ENCODE measurements at places on chromosomes 5 and 9.
A peak's percentile ranks its signal among the peaks of the same experiment; 100 is the strongest.

- DNase-seq = no peak
Measured at GRCh38 chr5:84729326-84729725, 344.6 kb upstream of the EDIL3 start.

GRCh38 chr9:5897851-5898250 lies 7.2 kb downstream of the MLANA start:
- DNase-seq = no peak

DNA sequence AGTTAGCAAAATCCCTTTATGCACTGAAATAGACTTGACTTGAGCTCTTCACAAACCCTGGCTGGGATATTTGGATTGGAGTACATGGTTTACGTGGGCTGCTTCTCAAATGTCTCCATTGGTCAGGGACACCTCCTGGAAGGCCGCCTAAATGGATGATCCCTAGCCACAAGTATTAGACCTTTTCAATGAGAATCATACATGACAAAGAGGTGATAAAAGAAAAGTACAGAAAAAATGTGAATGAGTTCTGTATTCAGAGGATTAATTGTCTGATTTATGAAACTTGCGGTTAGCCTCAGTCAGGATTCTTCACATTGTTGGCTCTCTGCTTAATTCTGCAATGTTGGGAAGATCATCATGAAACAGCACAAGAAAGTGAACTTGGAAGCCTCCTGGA lies 752.8 kb upstream of the ADAMTS16 start:
- no peak for DNase-seq

DNA sequence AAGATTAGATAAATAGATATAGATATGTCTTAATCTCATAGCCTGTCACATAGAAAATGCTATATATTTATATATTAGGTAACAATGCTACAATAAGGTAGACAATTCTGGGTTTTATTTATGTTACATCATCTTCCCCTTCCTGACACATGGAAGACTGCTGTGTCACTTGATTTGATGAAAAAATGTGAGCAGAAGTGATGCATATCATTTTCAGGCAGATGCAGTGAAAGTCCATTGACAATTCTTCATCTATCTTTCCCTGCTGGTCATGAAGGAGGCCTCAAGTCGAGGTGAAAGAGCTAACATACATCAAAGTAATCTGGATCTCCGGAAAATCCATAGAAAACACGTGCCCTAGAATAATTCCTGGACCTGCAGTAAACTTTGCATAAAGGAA lies 57.8 kb upstream of the CHD1 start:
- DNase-seq = no peak

GRCh38 chr5:179110528-179110927 lies 50.4 kb downstream of the ZNF354C start:
- no peak for DNase-seq

GRCh38 chr5:127934791-127935256 lies 148.7 kb upstream of the SLC12A2 start:
- peak; percentile 44 for DNase-seq

GRCh38 chr9:85246541-85246940 lies 495.2 kb downstream of the AGTPBP1 start:
- no peak for DNase-seq

- DNase-seq = no peak
Measured at GRCh38 chr5:173839117-173839713, 48.9 kb upstream of the CPEB4 start.

- DNase-seq = no peak
Measured at GRCh38 chr9:124345751-124346281, 69.4 kb downstream of the PSMB7 start.

DNA sequence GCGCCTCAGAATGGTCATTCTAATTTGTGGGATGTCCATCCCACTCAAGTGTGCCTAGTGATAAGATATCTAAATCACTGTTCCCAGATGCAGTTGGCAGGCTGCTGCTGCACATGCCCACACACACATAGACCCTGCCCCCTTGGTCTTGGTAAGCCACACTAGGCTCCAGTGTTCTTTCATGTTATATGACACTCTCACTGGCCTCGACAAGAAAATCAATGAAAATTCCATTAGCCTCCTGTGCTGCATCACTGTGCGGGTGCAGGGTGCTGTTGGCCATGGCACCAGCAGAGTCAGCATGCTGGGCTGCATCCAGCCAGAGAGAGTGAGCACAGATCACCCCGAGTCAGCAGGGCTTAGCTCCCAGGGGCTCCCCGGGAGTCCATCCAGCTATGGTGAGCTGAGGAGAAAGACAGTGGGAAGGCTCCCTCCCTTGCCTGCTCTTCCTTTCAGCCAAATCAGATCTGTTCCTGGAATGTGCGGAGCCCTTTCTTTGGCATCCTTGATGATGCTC lies 59.9 kb downstream of the ABLIM3 start:
- no peak for DNase-seq

DNA sequence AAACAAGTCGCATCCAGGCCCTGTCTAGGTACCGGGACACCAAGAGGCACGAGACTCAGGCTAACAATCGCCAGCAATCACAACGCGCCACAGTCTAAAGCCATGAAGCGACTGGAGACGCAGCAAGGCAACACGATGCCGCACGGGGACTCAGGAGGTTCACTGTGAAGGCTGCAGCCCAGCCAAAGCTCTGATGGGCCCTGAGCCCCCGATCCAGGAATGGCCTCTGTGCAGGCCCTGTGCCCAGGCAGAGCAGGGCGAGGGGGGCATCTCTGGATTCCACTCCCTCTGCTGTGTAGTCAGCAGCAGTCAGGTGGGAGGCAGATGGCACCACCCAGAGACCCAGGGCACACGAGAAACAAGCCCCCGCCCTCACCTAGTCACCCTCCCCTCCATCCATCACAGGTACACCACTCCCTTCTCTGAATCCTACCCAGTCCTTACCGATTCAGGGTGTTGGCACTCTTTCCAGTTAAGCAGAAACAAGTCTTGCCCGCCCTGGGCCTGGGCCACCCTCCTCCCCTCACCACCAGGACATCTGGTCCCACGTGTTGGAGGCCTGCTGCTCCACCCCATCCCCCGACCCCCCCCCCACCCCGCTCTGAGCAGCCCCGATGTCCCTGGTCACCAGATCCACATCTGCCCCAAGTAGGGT lies 1.1 kb downstream of the RALGDS start:
- peak; percentile 43 for DNase-seq

DNA sequence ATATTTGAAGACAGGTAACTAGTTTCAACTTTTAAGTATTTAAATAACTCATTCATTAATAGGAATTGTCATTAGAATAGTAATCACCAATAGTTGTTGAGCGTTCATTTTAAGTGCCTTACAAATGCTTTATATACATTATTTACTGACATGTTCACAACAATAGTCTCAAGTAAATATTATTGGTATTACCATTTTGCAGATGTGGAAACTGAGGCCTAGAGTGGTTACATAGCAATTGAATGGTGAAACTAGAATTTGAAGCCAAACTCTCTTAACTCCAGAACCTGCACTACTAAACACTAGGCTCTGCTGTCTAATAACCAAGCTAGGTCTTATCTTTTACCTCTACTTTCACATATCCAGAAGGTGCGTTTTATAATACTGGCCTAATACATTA lies 4.8 kb upstream of the HSPA9 start:
- DNase-seq = no peak

GRCh38 chr5:177995691-177996595 lies at the start of gene PROP1:
Gene PROP1 (minus strand): TSS chr5:177996242. CDS start chr5:177995933, 309 bp downstream.
- DNase-seq = no peak

DNA sequence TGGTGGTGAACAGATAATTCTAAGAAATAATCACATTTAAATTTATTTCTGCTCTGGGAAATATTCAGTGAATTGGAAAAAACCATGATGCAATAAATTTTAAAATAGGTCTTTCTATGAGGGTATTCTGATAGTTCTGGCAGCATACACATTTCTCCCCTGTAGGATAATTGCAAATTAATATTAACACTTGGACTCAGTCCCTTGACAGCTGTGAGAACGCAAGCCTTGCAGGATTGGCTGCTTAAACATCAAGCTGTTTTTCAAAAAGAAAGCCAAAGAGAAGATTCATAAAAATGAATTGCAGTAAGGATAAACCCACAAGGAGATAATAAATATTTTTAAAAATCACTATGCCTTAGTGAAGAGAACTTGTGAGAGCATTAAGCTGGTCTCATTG lies 180.0 kb downstream of the MTRR start:
- no peak for DNase-seq

- no peak for DNase-seq
Measured at GRCh38 chr9:70119786-70120185, 76.1 kb downstream of the MAMDC2 start.

DNA sequence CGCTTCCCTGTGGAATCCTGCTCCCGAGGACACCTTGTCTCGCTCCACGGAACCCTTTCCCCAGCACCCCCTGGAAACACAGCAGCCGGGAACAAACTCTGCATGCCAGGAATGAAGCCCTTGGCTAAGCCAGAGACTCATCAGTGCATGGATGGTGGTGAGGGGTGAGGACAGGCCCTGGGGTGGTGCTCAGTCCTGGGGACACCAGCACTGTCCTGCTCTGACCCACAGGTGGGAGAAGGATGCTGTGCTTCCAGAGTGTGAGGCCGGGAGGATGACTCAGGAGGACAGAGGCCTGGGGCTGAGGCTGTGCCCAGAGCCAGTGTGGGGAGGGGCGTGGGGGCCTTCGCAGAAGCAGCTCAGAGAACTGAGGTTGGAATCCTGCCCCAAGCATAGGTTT lies 11.2 kb upstream of the EGR1 start:
- no peak for DNase-seq

- no peak for DNase-seq
Measured at GRCh38 chr9:134838651-134839454, 41.8 kb upstream of the FCN2 start.

- no peak for DNase-seq
Measured at GRCh38 chr5:137666461-137666850, 69.4 kb downstream of the KLHL3 start.

DNA sequence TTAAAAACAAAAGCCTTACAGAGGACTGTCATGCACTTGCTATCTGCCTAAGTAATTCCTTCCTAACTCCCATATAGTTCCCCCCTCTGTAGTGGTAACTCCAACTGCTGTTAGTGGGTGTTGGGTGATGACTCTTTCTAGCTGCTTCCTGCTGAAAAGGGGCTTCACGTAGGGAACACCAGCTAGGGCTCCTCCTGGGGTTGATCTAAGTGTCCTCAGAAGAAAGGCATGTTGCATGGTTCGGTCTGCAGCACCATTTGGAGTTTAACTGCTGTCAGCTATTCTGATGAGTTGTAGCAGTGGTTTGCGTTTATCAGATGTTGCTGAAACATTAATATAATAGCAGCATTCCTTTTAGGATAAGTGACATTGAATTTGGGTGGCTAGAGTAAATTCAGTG lies 281.9 kb upstream of the TUSC1 start:
- no peak for DNase-seq

- no peak for DNase-seq
Measured at GRCh38 chr9:92493749-92494387, 11.6 kb upstream of the ASPN start.

- DNase-seq = no peak
Measured at GRCh38 chr5:72065751-72066255, 41.5 kb upstream of the MAP1B start.

- DNase-seq = peak; percentile 68
Measured at GRCh38 chr9:123544007-123544827, 188.2 kb downstream of the CRB2 start.

GRCh38 chr5:159913048-159913447 lies 3.2 kb upstream of the ADRA1B start:
- peak; percentile 48 for DNase-seq

GRCh38 chr9:72039532-72039931 lies 20.9 kb downstream of the C9orf57 start:
- no peak for DNase-seq

DNA sequence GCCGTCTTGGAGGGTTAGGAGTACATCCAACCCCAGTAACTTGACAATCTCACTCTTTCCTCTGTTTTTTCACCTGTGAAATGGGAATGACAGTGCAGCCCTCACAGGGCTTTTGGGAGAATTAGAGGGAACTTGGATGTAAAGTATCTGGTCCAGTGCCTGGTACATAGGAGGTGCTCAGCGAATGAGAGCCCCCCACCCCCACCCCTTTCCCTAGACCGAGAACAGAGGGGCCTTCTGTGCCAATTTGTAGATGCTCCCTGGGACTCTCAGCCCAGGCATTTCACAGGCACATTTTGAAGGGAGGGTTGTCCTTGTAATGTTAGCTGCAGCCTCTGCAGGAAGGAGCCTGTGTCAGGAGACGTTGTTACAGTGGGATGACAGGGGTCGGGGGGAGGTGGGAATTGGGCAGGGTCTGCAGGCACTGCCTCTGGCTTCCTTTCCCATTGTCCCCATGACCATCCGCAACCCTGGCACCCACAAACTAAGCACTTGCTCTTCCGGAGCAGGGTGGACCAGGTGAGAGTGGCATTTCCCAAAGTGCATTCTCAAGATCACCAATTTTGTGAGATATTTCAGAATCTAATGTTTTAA lies 47.0 kb downstream of the AMBP start:
- no peak for DNase-seq

GRCh38 chr9:36320466-36320865 lies 62.2 kb upstream of the GNE start:
- DNase-seq = no peak

DNA sequence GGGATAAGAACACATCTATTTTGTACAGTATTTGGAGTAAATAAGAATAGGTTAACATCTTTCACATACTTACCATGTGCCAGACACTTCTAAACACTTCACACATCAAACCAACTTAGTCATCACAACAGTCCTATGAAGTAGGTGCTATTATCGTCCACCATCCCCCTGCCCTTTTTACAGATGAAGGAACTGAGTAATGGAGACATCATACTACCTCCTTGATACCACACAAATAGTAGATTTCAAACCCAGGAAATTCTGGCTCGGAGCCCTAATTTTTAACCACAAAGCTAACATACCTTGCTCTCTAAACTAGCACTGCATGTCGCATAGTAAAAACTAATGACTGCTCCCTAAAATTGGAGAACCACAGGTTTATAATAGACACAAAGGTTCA lies 4.2 kb upstream of the ZNF366 start:
- peak; percentile 74 for DNase-seq

DNA sequence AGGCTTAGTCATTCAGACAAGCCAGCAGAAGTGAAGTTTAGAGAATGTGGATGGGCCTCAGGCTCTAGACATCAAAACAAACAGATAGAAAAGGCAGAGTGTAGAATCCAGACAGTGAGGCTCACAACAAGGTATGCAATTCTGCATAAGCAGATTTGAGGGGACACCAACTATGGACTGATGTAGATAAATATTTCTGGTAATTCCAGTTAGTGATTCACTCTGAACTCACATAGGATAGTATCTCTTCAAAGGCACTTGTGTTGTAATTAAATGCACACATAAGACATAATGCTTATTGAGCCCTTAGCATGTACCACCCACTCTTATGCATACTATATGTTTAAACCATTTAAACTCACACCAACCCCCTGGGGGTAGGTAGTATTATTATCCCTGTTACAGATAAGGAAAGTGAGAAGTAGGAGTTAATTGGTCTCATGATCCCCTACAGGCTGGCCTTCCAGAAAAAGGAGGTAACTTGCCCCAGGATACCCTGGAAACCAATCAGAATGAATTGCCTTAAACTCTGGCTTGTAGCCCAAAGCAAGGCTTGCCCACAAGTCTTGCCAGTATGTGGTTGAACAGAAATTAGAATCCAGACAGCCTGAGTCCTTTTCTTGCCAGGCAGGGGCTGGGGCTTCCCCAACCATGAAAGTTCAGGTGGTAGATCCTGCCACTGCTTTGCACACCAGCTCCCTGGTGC lies 39.5 kb upstream of the HSPB3 start:
- DNase-seq = no peak
